ENCODE measurements at places on chromosomes 1 and 21.

DNA sequence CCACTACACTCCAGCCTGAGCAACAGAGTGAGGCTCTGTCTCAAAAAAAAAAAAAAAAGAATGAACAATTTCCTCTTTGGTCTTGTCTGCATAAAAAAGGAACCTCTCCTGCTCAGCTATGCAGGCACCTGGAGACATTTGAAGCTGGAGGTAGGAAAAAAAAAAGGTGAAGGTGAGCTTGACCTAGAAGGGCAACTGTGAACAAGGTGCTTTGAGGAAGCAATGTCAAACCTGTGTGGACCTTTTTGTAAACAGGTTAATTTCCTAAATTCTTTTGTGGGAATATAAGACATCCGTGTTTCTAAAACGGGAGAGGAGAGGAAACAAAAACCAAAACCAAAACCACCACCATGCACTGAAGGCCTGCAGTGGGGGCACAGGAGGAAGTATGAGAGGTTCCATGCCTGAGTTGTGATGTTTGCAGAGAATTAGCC lies 77.5 kb downstream of the SLC45A1 start:
- no peak for DNase-seq

DNA sequence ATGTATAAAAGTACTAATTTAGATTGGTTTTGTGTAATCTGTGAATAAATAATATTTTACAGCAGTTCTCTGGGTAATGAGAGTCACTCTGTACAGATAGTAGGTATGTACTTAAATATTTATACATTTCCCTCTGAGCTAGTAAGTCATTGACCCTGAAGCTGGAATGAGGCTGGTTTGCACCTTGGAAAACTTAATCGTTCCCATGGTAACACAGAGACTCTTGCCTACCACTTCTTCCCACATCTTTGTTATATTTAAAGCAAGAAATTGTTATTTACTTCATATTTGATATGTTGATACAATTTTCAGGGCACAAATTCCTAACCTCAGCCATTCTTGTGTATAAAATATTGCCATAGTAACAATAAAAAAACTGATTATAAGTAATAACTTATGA lies 13.3 kb upstream of the DR1 start:
- DNase-seq = no peak

GRCh38 chr1:230313453-230314141 lies 112.5 kb downstream of the PGBD5 start:
- DNase-seq = no peak

DNA sequence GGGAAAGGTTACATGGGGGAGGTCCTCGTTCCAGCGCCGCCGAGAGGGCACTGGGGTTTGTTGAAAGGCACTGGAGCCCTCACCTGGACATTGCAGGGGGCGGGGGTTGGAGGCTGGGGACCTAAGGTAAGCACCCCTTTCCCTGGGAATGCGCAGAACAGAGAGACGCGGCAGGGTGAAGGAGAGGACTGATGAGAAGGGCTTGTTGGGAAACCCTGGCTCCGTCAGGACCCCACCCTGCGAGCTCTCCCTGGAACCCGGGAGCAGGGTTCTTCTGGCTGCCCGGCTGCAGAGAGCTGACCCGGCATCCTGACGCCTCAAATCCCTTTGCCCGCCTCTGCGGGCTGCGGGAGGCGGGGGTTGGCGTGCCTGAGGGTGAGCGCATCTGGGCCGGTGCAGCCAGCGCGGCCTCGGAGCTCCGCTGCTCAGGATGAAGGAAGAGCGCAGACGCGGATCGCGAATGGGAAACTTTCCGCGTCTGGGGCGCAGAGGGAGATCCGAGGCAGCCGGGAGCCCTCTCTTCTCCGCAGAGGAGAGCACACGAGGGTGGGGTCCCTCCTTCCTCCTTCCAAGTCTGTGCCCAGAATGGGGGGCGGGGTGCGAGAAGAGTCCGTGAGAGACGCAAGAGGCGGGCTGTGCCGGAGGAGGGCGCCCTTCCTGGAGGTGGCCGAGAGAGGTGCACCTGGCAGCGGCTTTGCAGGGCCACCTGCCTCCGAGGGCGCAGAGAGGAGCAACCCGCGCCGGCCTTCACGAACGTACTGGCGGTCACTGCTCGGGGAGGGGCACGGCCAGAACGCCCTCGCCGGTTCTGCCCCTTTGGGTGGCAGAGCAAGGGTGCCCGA lies 2.4 kb downstream of the IGSF21 start:
- DNase-seq = no peak

GRCh38 chr1:231512147-231512698 lies 16.2 kb upstream of the TSNAX start:
- no peak for DNase-seq

- no peak for DNase-seq
Observed at GRCh38 chr1:220880726-220881506, 1.7 kb downstream of the HLX start.

GRCh38 chr1:17585266-17585987 lies 45.9 kb downstream of the ARHGEF10L start:
- DNase-seq = no peak

DNA sequence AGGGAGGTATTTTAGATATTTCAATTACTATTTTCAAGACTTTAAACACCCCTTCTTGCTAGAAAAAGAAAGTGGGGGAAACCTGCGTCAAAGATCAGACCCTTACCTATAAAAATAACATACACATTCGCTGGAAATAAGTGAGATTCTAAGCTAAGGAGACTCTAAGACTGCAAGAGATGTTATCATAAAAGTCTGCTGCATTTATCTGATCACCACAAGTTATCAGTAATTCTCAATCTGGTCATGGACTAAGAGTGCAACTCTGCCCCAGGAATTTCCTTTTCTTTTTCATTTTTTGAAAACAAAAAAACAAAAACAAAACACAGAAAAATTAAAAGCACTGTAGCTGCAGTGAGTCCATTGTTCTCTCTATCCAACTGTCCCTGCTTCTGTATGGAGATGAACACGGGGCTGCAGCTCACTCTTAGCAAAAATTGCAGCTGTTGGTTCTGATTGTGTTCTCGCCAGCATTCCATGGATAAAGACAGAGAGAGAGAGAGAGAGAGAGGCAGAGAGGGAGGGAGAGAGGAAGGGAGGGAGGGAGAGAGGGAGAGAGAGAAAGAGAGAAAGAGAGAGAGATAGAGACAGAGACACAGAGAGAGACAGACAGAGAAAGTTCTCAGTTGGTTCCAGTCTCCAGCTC lies 14.1 kb downstream of the XKR8 start:
- no peak for DNase-seq

DNA sequence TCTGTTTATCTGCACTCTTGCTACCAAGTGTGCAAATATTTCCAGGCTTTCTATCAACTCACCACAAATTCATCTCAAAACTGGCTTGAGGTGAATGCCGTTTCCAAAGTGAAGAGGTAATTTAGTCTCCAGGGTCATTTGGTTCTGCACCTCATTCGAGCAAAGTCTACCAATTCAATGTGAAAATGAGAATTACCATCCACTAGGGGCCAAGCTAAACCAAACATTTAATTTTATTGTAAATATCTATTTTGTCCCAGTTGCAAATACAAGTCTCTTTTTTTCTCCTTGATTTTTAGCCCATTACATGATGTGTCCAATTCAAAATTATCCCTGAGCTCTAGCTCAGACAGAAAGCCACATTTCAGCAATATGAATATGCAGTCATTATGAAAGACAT lies 152.3 kb upstream of the PTBP2 start:
- no peak for DNase-seq

DNA sequence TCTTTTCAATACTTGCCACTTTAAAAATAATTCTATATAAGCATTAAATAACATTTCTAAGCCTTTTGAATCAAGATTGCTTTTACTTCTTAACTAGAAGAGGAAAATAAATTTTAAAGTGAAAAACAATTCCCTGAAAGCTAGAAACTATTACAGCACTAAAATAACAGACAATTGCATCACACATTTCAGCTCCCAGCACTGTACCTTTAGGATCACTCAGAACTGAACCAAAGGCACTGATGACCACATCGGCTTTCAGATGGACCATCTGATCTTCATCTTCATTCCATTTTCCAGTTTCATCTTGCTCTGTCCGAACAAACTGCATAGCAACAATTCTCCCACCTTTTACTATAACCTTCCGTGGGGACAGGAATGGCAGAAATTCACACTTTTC lies 347.3 kb downstream of the DPYD start:
- no peak for DNase-seq

DNA sequence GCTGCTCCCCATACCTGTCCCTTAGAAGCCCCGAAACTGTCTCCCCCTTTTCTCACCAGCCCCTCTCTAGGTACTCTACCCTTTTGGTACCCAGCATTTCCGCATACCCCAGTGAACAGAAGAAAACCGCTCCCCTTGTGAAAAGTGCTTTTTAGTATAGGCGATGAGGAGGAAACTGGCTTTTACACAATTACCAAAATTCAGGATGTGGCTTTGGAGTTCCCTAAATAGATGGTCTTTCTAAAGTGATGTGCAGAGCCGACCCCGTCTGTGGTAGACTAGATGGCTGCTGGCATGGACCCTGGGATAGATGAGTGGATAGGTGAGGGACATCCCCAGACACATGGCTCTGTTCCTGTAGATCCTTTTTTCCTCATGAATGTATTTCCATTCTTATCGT lies 2.6 kb upstream of the PER3 start:
- no peak for DNase-seq

DNA sequence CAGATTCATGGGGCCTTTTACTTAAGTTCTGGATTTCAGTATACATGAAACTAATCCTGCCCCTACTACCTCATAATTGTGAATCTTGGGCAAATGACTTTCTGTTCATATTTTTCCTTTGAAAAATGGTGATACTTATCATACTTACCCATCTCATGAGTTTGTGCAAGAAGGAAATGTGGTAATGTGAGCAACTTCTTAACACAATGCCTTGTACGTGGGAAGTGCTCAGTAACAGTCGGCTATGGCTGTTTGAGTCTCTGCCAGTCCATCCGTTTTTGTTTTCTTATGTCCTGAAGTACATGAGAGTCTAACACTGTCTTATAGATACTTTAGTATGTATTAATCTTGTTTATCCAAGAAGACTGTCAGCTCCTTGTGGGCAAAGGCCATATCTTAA lies 86.5 kb downstream of the PATJ start:
- DNase-seq = no peak

DNA sequence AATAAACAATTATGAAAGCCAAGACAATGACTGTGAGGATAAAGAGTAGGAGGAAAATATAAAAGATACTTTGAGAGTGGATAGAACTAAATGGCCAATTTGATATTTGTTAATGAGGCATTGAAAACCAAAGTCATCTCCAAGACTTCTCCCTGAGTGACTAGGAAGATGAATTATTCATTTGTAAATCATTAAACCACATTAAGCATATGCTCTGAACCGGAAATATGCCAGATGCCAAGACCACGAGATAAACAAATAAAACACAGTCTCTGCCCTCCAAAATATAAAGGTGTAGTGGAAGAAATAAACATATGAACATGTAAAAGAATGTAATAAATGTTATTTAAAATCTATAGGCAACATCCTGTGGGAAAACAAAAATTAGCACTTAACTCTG lies 78.8 kb downstream of the MRPL39 start:
- no peak for DNase-seq

DNA sequence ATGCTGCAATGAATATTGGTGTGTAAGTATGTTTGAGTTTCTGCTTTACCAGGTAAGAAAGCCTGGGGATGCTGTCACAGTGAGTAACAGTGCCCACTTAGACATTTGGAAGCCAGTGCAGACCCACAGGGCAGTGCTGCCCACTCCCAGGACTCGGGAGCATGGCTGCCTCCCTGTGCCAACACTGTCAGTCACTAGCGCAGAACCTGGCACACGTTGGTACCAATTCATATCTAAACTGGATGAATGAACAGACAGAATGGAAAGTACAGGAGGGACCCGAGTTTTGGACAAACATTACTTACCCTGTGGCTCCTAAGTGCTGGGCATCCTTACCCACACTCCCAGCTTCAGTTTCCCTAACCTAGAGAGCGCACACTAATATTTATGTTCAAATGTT lies 1.6 kb upstream of the EVA1C start:
- no peak for DNase-seq

DNA sequence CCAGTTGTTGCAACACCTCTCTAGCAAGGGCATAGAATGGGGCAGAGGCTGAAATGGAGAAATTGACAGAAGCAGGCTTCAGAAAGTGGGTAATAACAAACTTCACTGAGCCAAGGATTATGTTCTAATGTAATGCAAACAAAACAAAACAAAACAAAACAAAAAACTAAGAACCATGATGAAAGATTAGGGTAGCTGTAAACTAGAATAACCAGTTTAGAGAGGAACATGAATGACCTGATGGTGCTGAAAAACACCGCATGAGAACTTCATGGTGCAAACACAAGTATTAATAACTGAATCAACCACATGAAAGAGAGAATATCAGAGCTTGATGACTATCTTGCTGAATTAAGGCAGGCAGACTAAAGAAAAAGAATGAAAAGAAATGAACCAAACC lies 1707.7 kb downstream of the BRINP3 start:
- no peak for DNase-seq

DNA sequence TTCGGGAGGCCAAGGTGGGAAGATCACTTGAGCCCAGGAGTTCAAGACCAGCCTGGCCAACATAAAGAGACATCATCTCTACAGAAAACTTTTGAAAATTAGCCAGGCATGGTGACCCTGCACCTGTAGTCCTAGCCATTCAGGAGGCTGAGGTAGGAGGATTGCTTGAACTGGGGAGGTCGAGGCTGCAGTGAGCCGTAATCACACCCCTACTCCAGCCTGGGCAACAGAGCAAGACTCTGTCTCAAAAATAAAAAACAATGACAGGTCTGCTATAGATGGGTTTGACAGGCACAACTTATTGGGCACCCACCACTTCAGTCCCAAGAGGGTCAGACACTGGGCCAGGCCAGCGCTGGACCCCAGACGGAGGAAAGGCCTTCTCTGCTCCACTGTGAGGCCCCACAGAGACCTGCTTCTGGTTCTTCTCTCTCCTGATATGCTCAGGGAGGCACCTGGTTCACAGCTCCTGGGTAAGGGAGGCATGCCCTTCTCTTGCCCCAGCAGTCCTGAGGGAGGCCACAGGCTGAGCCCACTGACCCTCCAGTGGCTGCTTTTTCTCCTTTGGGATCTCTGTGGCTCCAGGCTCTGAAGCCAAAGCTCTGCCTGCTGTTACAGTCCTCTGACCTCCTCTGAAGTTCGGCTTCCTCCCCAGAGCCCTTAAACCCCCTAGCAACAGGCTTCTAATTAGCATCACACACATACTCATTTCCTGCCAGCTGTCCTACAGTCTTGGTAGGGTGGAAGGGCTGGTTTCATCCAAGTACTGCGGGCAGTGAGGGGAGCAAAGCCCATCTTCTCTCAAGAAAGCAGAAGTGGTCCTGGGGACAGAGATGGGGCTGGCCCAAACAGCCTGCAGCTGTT lies 14.4 kb downstream of the S100A16 start:
- no peak for DNase-seq
